ENCODE measurements at places on chromosomes 5 and 9.

- no peak for DNase-seq
These were observed 207.9 kb upstream of the SLC27A6 start for GRCh38 chr5:128757196-128757959.

GRCh38 chr5:63919763-63920478, 42.3 kb downstream of the HTR1A start:
- DNase-seq, result no peak

DNA sequence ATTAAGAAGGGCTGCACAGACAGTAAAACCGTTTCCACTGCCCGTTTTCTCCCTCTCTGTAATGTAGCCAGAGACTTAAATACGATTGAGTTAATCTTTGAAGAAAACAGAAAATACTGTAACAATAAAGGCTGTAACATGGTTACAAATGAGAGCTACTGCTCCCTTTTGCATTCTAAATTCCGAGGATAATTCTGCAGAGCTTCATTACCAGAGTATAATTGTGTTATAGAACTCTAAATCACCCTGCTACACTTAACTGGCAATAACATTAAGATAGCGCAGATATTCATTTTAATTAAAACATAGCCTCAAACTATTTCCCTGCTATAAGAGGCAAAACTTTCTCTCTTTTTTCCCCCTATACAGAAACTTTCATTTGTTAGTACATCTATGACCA, 283.7 kb upstream of the BRINP1 start:
- no peak for DNase-seq

- DNase-seq, result no peak
These were observed 467.9 kb upstream of the DAB2 start for GRCh38 chr5:39892708-39893107.

DNA sequence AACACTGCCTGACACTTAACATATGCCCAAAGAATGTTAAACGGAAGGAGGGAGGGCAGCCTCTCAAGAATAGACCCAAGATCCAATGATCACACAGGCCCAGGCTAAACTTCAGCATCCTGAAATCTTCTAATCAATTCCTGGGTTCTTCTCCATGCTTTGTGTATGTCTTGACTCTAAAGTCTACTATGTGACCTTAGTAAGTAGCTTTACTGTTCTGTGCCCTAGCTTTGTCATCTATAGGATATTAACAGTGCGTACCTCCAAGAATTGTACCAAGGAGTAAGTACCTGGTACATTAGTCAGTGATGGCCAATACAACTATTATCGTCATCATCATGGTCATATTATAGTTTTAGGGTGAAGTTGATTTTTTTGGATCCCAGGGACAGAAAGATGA, 96.6 kb downstream of the SGCD start:
- no peak for DNase-seq

GRCh38 chr9:133629221-133630110, 6.7 kb upstream of the DBH start:
- no peak for DNase-seq

- no peak for DNase-seq
These were observed 207.8 kb downstream of the KDM4C start for GRCh38 chr9:6965566-6965965.

DNA sequence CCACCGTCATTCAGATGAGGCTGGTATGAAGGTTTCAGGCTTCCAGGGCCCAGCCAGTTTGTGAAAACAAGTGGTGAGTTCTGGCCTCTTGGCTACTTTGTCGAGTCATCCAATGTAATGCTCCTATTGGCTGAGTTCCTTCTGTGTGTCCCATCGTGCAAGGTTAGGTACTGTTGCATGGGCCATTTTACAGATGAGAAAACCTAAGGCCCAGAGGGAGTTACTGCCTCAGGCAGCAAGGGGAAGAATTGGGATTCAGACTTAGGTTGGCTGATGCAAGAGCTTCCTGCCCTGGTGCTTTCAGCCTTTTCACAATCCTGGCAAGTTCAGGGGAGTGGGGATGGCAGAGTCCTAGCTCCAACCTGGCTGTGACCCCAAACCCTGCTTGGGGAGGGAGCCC, 17.4 kb upstream of the PITX1 start:
- DNase-seq, result no peak

GRCh38 chr5:134005417-134006061, 764 bp upstream of the VDAC1 start:
- no peak for DNase-seq

- DNase-seq, result no peak
These were observed at the start of gene PCDHA2 for GRCh38 chr5:140794595-140795258. Gene PCDHA2 (plus strand): TSS chr5:140794852.

- no peak for DNase-seq
These were observed 245.3 kb upstream of the RASA1 start for GRCh38 chr5:87022415-87022814.

- DNase-seq, result no peak
These were observed 4.3 kb upstream of the HAPLN1 start for GRCh38 chr5:83724935-83725334.

- no peak for DNase-seq
These were observed 85.3 kb downstream of the PAPPA start for GRCh38 chr9:116238776-116239340.

GRCh38 chr5:4883360-4883759, 256.8 kb upstream of the ADAMTS16 start:
- DNase-seq, result peak; percentile 5

DNA sequence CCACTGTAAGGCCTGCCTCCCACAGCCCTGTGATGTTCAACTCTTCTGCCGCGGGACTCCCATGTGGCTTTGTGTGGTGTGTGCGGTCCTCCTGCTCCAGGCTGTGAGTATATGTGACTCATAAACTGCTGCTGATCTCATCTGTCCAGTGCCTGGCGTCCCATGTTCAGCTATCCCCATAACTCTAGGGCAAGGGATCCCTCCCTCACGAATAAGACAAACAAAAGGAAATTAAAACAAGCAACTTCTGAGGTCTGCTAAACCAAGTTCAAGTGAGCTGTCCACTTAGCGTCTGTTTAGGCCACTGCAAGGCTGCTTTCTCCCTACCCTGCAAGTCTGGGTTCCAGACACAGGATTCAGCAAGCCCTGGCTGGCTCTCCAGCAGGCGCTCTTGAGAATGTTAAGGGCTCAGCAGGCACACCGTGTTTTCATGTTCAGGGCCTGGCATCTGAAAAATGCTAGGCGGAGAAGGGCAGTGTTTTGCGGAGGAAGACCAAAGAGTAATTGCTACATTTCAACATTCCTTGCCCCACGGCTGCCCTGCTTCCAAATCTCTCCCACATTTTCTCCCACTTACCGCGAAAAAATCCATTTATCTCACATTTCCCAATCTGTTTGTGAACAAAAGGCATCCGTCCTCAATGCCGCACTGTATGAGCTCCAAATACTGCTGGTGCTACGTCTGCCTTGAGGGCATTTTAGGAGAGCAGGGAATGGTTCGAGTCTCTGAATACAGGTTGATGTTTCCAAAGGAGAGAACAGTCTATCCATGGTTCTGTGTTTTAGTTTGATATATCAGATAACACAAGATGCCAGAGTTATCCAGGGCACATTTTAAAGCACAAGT, 280.2 kb downstream of the SEMA5A start:
- DNase-seq, result no peak

DNA sequence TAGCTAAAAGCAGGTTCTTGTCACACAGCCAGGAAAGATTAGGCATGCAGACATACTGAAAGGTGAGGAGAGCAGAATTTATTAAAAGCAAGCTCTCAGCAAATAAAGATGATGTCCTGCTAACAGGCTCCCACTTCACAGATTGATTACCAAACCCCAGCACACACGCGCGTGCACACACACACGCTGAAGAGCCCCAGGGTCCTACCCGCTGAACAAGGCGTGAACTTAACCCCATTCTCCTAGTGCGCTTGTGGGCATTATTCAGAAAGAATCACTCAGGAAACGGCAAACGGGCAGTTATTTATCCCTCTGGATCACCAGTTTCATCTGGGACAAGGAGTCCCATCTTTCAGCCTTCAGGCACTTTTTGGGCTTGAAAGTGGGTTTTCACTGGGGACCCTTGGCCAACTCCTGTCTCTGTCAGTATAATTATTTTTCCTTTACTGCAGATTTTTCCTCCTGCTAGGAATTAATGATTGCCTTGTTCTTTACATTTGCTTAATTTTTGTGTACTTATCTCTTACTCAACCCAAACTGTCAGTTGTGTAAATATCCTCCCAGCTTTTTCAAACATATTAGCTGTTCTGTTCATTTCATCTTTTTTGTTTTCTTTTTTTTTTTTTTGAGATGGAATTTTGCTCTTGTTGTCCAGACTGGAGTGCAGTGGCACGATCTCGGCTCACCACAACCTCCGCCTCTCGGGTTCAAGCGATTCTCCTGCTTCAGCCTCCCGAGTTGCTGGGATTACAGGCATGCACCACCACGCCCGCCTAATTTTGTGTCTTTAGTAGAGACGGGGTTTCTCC, 92.6 kb downstream of the RIC1 start:
- DNase-seq, result no peak

DNA sequence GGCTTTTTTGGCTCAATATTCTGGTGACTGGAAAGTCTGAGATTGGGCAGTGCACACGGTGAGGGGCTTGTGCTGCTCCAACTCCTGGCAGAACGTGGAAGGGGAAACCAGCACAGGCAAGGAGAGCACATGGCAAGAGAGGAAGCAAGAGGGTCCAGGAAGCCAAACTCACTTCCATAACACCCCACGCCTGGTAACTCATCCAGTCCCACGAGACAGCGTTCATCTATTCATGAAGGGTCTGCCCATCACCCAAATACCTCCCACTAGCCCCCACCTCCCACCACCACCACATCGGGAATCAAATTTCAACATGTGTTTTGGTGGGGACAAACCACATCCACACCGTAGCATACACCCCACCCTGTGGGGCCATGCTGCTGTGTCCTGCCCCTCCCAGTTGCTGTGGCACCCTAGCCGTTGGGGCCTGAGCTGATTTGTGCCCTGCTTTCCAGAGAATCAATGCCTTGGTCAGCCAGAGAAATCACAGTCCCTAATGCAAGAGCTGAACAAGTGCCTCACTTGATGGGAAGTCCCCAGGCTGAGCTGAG, 27.3 kb downstream of the PROP1 start:
- no peak for DNase-seq

GRCh38 chr5:74648835-74649293, 8.3 kb upstream of the ENC1 start:
- peak; percentile 55 for DNase-seq

DNA sequence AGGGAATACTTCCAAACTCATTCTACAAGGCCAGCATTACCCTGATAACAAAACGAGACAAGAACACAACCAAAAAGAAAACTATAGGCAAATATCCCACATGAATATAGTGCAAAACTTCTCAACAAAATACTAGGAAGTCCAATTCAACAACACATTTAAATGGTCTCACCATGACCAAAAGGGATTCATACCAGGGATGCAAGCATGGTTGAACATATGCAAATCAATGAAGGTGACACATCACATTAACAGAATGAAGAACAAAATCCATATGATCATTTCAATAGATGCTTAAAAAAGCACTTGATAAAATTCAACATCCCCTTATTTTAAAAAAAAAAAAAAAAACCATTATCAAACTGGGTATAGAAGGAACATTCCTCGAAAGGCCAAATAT, 186.0 kb downstream of the DTWD2 start:
- DNase-seq, result no peak

- DNase-seq, result no peak
These were observed 20.5 kb upstream of the RPS23 start for GRCh38 chr5:82298668-82299067.

DNA sequence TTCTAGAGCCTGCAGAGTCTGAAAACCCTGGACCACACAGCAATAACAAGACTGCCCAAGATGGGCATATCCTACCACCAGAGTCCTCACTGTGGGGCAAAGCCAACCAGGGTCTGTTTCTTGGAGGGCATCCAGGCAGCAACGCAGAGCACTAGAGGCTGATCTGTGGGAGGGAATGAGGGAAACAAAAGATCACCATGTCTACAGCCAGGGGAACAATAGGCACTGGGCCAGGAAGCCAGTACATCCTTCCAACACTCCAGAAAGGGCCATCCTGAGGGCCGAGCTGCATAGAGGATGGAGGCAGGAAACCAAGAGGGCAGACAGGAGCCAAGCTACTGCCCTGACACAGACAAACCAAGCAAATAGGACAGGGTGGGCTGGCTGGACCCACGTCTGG, 416.1 kb upstream of the IRX4 start:
- DNase-seq, result peak; percentile 10

- no peak for DNase-seq
These were observed 22.2 kb downstream of the SH3GL2 start for GRCh38 chr9:17600962-17601593.

DNA sequence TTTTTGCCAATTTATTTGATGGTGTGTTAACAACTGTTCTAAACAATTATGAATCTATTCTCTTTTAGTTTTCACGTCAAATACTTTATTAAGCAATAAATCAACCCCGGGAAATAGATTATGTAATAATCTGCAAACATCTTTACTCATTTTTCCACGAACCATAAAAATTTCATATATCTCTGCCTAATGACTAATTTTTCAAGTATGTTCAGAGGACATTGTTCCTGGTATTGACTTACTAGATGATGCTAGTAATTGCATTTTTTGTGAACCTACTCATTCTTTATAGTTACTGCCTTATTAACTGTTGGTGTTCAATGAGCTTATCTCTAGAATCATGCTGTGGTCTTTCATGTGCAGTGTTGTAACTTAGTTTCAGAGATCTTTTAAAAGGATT, 41.0 kb upstream of the FBN2 start:
- DNase-seq, result no peak

DNA sequence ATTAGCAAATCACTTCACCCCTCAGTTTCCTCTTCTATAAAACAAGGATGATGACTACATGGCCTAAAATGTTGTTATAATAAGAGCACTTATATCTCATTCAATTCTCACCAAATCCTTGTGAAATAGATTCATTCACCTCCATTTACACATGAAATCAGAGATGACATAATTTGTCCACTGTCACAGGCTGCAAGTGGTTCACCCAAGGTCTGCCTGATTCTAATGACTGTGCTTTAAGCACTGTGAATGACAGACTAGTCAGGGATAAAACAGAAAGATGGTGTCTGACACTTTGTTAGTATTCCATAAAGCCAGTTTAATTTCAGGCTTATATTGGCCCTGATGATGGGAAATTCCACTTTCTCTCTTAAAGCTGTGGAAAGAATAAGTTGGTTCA, 209.5 kb downstream of the MAPKAP1 start:
- DNase-seq, result no peak

DNA sequence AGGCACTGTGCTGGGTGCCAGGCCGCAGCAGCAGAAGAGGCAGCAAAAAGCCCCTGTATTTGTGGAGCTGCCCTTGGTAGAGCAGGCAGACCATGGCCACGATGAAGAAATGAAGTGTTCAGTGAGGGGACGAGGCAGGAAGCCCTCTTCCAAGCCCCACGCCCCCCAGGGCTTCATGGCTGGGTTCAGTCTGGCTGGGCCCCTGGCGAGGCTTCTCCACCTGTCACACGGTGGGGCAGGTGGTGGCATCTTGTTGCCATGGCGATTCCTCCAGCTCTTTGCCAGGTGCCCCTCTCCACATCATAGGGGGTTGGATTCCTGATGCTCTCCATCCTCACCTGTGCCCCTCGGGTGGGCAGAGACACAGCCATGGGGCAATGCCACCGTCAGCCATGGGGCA, 21.5 kb downstream of the ADGRD2 start:
- peak; percentile 25 for DNase-seq

GRCh38 chr9:76654575-76654974, 109.7 kb upstream of the PCA3 start:
- DNase-seq, result no peak
